Activated CD8-positive, alpha-beta memory T cell treated with anti-CD3 and anti-CD28 coated beads for 1 hour (primary cell): ENCODE measurements at places on chromosomes 5 and 9.

GRCh38 chr5:138677782-138678181, 75.4 kb upstream of the CTNNA1 start:
- DNase-seq, result no peak

DNA sequence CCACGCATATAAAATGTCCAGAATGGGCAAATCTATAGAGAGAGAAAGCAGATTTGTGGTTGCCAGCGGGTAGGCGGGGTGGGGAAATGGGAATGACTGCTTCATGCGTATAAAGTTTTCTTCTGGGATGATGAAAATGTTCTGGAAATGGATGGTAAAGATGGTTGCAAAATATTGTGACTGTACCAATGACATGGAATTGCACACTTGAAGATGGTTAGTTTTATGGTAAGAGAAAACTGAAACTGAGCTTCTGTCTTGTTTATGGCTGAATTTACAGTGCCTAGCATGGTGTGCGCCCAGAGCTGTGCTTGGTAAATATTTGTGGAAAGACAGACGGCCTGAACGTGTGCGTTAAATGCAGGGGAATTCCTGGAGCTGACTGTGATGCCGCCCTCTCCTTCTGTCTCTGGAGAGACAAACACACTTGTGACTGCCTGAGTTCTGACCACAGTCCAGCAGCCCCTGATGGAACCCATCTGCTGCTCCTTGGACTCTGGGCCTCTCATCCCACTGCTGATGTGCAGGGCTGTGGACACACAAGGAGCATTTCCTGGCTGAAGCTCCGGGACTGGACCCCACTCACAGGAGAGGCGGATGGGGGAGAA, 8.6 kb upstream of the PTGES start:
- no peak for DNase-seq

DNA sequence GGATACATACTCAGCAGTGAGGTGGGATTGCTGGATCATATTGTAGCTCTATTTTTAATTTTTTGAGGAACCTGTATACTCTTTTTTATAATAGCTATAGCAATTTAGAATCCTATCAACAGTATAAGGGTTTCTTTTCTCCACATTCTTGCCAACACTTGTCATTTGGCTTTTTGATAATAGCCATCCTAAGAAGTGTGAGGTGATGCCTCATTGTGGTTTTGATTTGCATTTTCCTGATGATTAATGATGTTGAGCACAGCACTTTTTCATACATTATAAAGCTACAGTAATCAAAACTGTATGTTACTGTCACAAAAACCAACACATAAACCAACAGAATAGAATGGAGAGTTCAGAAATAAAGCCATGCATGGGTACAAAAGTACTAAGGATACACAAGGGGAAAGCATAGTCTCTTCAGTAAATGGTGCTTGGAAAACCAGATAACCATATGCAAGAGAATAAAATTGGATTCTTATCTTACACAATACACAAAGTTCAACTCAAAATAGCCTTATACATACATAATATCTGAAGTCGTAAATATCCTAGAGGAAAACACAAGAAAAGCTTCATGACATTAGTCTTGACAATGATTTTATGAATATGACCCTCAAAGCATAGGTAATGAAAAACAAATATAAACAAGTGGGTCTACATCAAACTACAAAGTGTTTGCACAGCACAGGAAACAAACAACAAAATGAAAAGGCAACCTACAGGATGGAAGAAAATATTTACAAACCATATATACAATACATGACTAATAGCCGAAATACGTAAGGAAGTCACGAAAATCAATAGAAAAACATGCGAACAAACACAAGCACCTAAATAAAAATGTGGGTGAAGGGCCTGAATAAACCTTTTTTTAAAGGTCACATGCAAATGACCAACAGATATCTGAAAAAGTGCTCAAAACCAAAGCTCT, 287.8 kb upstream of the DAB2 start:
- DNase-seq, result no peak

- no peak for DNase-seq
Observed at GRCh38 chr9:21810388-21810787, 8.0 kb downstream of the MTAP start.

- DNase-seq, result no peak
Observed at GRCh38 chr9:136939996-136940525, 4.5 kb downstream of the FBXW5 start.

GRCh38 chr5:170294556-170294955, 3.0 kb downstream of the LCP2 start:
- DNase-seq, result no peak

DNA sequence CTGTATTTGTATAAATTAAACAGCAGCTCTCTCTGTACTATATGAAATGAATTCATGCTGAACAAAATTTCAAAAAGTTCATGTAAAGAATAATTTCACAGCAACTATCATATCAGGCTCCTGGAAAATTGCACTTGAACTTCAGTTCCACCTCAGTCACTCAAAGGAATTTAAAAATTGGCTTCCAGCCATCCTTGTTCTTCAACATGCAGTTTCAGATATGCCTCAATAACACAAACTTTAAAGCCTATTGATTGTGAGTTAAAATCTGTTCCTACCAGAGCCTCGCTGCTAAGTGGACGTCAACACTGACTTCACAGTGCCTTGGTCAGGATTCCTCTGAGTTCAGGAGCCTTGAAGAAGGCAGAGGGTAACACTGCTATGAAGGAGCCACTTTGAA, 418.7 kb upstream of the WWC1 start:
- no peak for DNase-seq

GRCh38 chr9:108621991-108622855, 233.6 kb downstream of the ACTL7B start:
- DNase-seq, result no peak

GRCh38 chr5:16886793-16887345, 49.2 kb downstream of the MYO10 start:
- DNase-seq, result no peak

DNA sequence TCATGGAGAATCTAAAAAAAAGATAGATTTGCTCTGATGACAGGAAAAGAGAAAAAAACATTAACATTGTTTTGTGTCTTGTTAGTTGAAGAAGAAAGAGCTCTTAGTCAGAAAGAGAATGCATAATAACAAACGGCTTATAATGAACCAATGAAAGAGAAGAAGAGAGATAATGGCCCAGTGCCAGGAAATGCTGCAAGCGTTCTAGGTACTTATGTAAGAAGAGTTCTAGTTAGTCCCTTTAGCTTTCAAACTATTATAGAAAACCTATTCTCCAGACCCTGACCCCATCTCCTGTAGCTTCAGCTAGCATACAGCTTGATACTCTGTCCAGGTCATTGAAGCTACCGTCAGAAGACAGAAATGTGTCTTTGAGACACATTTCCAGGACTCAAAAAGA, 70.2 kb downstream of the FBXL17 start:
- no peak for DNase-seq

DNA sequence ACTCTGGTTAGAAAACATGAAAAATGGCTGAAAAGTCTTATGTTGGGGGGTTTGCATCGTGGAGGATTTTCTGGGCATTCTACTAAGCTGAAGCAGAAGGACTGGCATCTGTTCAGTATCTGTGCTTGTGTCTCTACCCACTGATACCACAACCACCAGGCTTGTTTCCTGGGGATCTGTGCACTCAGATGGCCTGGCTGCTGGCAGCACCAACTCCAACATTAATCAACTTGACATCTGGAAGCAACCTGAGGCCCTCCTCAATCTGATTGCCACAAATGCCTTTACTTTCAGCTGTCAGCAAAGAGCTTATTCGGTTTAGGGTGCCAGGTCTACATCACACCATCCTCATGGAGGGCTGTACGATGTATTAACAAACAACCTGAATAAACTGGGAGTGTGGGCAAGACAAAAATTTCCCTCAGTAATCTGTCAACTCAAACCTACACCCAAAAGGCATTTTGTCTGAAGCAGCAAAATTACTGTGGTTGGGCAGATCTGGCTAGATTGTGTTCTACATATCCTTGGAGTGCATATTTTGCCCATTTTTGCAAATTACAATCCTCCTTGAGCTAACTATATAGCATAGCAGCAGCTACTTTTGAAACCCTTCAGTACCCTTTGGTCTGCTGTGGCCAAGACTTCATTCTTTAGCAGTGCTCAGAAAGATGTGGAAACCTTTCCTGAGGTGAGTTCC, 74.6 kb downstream of the FOXD1 start:
- no peak for DNase-seq

GRCh38 chr9:77177143-77177893, at the start of gene VPS13A:
Gene VPS13A (plus strand): TSS chr9:77177534. CDS start chr9:77177705, 171 bp downstream.
- DNase-seq, result peak; percentile 83

- no peak for DNase-seq
Observed at GRCh38 chr9:81393985-81394811, 295.1 kb downstream of the TLE1 start.

GRCh38 chr9:20289423-20290010, 332.8 kb downstream of the MLLT3 start:
- no peak for DNase-seq

- DNase-seq, result no peak
Observed at GRCh38 chr5:61534481-61535267, 202.6 kb downstream of the ZSWIM6 start.

- no peak for DNase-seq
Observed at GRCh38 chr5:136906545-136906944, 541.2 kb upstream of the TRPC7 start.

DNA sequence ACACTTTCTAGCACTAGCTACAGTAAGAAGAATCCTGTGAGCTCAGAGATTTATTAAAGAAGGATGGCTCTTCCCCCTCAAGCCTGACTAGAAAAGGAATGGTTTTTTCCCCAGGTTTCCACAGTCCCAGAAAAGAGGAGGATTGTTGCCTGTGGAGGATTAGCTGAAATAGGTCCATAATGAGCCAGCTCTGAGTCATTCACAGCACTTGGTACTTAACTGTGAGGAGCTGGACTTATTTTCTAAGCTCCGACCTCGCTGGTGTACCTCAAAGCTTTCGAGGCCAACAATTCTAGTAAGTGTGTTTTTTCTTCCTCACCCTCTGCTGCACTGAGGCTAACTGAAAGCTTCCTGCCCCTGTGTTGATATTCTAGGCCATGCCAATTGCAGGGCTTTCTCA, 222.5 kb upstream of the IL12B start:
- DNase-seq, result no peak

DNA sequence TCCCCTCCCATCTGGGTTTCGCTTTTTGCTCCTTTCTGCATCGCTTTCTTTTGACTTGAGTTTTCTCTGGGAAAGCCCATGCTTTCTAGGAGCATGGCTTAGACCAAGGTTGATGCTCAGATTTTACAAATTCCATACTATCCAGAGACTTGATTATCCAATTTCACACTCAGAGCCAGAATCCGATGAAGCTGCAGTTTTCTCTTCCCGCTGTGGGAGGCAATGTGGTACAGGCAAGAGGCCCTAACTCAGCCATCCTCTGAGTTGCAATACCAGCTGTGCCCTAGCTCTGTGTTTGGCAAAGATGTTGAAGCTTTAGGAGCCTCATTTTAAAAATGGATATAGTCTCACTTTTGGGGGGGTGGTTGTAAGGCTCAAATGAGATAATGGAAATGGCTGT, 85.1 kb downstream of the BRINP1 start:
- no peak for DNase-seq

DNA sequence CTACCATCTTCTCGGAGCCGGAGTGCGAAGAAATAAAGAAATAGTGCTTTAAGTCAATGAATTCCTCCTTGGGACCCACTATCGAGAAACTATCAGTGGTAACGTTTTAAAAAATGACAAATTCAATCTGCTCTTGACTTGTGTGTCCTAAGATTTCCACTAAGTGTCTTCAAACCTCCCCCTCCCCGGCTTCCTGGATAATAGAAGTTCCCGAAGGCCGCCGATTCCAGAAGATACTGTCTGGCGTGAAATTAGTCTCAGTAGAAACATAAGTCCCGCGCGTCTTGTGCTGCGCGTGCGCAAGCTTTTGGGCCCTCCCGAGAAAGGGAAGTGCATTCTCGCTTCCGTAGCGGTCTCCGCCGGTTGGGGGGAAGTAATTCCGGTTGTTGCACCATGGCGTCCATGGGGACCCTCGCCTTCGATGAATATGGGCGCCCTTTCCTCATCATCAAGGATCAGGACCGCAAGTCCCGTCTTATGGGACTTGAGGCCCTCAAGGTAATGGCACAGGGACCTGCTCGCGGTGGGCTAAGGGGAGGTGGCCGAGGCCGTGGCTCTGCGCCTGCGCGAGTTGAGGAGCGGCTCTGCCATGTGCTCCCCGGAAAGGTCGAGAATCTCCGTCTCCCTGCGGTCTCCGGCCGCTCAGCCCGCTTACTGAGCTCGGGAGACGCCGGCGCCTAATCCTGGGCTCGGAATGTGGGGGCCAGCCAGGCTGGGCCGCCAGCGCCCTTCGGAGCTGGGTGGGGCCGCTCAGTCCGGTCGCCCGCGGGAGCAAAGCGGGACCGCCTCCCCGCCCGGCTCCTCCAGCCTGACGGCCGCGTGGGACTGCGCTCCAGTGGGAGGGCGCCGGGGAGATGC, at the start of gene CCT5:
TSS of gene CCT5 (plus strand) at position 333 of the 858 bp plus-strand sequence. CDS start at position 394, 61 bp downstream.
- peak; percentile 73 for DNase-seq

GRCh38 chr9:130054325-130054786, 650 bp downstream of the GPR107 start:
- no peak for DNase-seq

- no peak for DNase-seq
Observed at GRCh38 chr5:173823721-173824567, 64.2 kb upstream of the CPEB4 start.

DNA sequence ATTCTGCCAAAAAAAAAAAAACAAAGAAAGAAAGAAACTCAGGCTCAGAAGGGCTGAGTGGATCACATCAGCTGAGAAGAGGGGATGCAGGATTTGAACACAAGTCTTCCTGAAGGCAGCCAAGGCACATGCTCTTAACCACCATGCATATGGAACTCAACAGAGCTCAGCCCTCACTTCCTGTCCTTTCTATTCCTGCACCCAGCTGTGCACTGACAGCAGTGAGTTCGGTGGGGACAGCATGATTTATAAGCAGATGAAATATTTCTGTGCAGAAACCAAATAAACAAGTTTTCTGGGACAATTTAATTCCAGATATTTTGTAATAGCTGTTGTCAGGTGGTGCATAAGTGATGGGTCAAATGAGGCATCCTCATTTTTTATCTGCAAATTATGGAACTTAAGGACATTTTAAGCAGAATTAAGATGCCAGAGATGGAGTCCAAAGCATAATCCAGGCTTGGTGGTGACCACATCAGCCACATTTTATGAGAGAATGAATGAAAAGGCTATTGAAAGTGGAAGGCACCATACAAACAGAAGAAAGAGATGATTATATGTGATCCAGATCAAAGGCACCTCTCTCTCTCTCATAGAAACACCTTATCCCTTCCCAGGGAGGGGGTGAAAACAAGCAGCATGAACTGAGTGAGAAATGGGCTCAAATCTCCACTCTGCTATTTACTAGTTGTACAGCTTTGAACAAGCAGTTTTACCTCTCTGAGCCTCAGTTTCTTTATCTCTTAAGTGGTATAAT, 303.6 kb upstream of the MSX2 start:
- no peak for DNase-seq
